ENCODE measurements at places on chromosomes 6 and 20.
A peak's percentile ranks its signal among the peaks of the same experiment; 100 is the strongest.

GRCh38 chr6:33672808-33673207 is 38.7 kb downstream of the UQCC2 start:
- no peak for DNase-seq

GRCh38 chr6:99219788-99220187 is 129.7 kb downstream of the FAXC start:
- DNase-seq = no peak

GRCh38 chr20:44231713-44232468 is 15.2 kb upstream of the GDAP1L1 start:
- DNase-seq = no peak

DNA sequence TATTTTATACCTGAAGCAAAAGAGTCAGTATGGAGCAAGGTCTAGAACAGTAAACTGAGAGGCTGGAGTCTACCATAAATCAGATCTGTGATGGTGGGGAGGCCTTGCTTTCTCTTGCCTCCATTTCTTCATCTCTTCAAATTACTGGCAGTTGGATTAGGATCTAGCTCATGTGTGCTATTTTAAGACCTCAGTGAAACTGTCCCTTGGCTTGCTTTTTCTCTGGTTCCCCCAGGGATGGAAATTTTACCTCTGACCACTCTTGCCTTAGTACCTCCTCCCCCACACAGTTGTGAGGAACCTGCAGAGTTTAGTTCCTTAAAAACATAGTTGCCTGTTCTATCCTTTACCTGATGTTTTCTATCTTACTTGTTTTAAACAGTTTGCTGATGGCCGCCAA is 8.5 kb downstream of the TMEM14B start:
- DNase-seq = no peak

GRCh38 chr20:45017857-45018256 is 51.5 kb downstream of the STK4 start:
- no peak for DNase-seq

- DNase-seq = no peak
These were observed 4.3 kb downstream of the ARFRP1 start for GRCh38 chr20:63703471-63703975.

GRCh38 chr20:36113036-36113435 is 41.5 kb upstream of the EPB41L1 start:
- no peak for DNase-seq

DNA sequence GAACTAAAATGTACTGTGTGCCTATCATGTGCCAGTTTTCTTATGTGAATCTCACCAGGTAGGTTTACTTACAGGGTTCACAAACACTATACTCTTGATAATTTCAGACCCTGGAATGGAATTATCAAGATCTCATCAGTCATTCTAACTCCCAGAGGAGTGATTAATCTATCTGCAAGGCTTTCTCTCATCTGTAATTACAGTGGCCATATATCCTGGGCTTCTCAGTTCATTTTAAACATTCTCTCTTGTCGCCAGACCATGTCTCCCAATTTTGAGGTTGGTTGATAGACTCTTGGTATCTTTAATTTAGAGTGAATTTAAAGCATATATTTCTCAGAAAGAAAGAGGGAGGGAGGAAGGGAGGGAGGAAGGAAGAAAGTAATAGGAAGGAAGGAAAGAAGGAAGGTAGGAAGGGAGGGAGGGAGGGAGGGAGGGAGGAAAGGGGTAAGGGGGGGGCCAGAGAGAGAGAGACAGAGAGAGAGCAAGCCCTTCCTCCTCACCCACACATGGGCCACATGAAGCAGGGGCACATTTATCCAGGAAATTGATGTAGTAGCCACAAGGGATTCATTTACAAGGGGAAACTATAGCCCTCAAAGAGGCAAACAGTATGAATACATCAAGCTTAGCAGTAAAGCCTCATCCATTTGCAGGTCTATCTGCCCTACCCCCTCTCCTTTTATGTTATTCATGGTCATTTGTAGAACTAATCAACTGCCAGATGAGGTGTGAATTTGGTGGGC is 25.8 kb upstream of the NRSN1 start:
- no peak for DNase-seq

DNA sequence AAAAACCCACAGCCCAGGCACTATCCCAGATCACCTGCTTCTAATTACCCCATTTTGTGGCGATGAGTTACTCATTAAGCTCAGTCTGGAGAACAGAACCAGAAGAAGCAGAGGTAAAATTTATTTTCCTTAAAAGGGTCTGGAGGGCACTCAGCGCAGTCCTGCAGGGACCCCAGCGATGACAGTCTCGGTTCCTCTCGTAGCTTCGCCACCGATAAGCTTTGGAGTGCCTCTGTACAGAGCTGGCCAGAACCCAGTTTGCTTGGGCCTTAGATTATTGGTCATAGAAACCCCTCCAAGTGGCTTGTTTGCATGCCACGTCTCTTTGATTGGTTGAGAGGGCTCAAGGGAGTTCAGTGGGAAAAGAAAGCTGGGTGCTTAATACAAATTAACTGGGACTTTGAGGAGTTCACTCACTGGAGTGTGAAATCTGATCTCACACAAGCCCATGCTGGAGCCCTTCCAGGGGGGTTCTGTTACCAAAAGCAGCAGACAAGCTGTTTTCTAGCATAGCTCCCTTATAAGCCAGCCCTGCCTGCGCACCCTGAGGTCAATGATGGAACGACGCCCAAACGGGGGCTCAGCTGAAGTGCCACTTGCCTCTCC is 158.5 kb upstream of the ARID1B start:
- no peak for DNase-seq

GRCh38 chr6:37492991-37493660 is 6.6 kb downstream of the CCDC167 start:
- DNase-seq = no peak

DNA sequence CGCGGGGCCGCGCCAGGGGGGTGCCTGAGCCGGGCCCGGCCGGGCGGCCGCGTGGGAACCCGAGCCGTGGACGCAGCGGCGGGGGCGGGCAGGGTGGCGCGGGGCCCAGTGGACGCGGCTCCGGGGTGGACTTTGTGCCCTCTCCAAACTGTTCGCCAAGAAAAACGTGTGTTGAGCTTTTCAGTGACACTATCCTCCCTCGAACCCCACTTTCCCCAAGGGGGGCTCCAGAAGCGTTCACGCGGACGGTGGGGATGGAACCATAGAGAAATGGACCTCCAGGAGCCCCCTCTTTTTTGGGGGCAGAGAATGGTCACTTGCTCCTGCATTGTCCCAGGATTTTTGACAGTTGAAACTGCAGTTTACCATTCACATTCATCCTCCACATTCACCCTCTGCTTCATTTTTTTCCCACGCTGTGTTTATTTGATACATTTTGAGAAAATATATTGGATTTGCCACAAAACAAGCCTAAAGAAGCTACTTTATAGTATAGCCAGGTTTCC is 2.9 kb upstream of the HIVEP1 start:
- DNase-seq = no peak

DNA sequence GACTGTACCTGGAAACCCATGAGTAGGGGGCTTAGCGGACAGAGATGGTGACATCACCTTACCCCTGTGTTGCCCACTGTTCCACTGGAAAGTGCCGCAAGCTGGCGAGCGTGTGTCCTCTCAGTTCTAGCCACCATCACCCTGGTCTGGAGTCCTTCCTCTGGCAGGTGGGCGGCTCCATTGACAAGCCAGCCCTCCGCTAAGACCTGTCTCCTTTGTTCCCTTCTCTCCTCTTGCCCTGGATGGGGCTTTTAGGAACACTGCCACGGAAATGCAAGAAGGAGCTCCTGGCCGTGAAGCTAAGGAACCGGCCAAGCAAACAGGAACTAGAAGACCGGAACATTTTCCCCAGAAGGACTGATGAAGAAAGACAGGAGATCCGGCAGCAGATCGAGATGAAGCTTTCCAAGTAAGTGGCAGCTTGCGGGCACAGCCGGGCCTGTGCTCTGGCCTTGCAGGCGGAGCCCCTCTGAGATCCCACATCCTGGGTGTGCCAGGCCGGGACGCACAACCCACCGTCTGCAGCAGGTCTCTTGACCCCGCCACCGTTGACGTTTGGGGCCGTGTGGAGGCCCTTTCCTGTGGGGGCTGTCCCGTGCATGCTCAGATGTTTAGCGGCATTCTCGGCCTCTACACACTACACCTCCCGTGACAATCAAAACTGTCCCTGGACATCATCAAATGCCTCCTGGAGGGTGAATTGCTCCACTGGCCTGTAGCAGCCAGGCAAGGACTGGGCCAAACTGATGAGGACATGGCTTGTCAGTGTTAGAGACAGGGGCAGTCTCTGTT is 127.5 kb downstream of the SYCP2 start:
- no peak for DNase-seq

GRCh38 chr6:126792340-126793085 is 326.0 kb upstream of the RSPO3 start:
- no peak for DNase-seq

DNA sequence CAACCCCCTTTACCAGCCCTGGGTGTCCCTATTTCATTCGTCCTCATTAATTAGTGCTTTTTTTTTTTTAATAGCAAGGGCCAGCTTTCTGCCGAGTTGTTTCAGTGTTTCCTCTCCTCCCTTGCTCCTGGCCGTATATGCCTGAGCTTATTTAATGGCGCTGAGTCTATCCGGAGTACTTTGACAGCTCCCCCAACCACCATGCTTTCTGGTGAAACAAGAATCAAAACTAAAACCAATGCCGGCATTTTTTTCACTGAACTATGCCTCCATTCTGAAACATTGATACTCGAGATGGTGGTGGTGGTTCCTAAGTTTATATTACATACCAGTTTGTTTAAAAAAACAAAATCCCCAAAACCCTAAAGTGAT is 1.2 kb downstream of the DCBLD1 start:
- DNase-seq = peak; percentile 24

GRCh38 chr6:106339334-106340029 is 13.9 kb upstream of the ATG5 start:
- DNase-seq = peak; percentile 48

DNA sequence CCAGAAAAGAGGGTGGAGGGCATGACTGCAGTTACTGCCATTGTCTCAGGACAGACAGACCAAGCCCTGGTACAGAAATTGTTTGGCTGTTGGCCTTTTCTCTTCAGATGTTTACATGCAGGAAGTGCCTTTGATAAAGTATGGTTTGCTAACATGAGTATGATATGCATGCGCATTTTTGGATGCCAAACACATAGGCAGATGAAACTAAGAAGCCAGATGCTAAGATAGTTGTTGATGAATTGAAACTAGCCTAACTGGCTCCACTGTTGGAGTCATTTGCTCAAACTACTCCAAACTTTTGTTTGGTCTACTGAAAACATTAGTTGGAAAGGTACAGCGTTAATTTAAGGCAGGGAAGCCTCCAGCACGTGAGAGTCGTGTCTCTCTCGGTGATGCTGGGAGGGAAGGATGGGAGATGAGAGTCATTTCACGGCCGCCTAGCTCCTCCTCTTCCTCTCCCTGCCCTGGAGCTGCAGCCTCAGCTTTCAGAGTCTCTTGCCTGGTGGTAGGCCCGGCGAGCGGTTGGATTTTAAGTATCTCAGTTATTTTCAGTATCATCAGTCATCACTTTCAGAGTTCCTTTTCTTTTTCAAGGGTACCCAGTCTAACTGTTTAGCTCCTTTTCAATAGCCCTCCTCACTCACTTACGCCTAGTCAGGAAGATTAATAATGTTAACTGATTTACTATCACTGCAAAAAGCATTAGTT is 29.7 kb downstream of the RREB1 start:
- peak; percentile 65 for DNase-seq

- no peak for DNase-seq
These were observed 47.4 kb upstream of the PAK5 start for GRCh38 chr20:9886227-9886626.

DNA sequence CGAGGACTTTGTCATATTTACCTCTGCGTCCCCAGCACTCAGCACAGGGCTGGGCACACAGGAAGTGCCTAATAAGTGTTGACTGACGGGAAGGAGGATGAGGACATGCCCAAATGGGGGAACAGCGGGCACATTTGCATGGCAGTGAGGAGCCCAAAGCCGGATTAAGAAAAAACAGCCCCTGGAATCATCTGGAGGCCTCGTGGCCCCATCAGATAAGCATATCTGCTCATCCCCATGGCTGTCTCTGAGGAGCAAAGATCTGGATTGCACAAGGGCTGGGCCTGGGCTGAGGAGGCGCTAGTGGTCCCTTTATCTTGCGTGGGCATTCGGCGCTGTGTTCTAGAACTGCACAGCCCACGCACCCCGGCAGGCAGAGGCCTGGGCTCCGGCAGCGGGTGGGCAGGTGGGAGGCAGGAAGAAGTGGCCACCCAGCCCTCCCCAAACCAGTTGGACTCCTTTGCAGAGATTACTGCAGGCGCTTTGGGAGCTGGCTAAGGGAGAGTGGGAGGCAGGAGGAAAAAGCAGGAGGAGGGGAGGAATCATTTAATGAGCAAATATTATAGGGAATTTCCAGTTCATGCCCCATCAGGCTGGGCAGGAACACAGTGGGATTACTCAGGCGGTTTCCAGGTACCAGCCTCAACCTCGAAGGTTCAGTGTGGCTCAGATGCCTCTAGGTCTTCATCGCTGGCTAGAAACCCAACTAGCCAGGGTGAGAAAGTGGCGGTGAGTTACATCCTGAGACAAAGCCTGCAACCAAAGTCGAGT is 108.1 kb downstream of the CEBPB start:
- no peak for DNase-seq

DNA sequence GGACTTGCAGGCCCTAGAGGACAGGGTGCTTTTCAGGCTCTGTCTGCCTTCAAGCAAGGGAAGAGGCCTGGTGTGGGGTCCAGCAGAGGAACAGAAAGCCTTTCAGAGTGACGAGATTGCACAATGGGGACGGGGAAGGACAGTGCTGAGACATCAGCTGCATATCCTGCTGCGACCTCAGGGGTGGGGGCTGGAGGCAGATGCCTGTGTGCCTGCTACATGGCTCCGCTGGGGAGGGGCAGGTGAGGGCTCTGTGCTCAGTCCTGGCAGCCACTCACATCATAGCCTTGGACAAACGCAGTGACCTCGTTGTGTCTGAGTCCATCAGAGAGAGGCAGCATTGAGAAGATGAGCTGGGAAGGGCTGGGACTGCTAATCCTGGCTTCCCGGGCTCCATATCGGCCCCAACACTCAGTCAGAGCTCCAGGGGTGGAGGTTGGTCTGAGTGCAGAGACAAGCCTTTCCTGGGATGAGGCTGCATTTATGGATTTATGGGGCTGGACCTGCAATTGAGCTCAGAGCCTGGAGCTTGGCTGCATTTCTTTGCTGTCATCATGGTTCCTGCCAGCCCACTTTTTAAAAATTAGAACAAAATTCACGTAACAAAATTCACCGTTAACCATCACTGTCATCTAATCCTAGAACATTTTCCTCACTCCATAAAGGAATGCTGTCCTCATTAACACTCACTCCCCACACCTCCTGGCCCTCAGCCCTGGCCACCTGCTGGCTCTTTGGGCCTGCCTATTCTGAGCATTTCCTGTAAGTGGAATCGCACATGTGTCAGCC is 196.9 kb upstream of the SLC24A3 start:
- no peak for DNase-seq

GRCh38 chr20:8291873-8292272 is 159.8 kb downstream of the PLCB1 start:
- DNase-seq = no peak

- DNase-seq = no peak
These were observed 367.7 kb downstream of the KIF16B start for GRCh38 chr20:16205507-16205906.

DNA sequence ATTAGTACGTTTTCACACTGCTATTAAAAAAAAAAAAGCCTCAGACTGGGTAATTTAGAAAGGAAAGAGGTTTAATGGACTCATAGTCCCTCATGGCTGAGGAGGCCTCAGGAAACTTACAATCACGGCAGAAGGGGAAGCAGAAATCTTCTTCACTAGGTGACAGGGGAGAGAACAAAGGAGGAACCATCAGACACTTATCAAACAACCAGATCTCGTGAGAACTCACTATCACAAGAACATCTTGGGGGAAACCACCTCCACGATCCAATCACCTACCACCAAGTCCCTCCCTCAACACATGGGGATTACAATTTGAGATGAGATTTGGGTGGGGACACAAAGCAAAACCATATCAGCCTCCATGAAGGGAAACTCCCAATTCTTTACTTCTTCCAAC is 85.2 kb upstream of the MAFB start:
- DNase-seq = no peak

- no peak for DNase-seq
These were observed 36.5 kb downstream of the HIVEP1 start for GRCh38 chr6:12048609-12049008.
